WTC11 (cell line): ENCODE measurements at places on chromosomes 11 and 22. TPM values are rescaled to one million over a fixed set of nuclear protein-coding genes. Genes with fewer than 3 reads are reported as not detected.

DNA sequence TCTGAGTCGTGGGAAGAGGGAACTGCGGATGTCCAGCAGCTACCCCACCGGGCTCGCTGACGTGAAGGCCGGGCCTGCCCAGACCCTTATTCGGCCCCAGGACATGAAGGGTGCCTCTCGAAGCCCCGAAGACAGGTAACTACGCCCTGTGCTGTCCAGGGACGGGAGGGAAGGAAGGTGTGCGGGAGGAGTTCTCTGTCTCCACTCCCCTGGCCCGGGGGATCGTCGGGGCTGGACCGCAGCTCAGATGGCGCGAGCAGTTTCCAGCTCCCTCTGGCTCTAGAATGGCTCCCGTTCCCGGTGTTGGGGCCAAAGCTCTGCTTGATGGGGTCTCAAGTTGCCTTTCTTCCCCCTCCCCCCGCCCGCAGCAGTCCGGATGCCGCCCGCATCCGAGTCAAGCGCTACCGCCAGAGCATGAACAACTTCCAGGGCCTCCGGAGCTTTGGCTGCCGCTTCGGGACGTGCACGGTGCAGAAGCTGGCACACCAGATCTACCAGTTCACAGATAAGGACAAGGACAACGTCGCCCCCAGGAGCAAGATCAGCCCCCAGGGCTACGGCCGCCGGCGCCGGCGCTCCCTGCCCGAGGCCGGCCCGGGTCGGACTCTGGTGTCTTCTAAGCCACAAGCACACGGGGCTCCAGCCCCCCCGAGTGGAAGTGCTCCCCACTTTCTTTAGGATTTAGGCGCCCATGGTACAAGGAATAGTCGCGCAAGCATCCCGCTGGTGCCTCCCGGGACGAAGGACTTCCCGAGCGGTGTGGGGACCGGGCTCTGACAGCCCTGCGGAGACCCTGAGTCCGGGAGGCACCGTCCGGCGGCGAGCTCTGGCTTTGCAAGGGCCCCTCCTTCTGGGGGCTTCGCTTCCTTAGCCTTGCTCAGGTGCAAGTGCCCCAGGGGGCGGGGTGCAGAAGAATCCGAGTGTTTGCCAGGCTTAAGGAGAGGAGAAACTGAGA lies 1.4 kb downstream of the ADM start:
- peaks cover 51% of the 10 kb centered on the region for H3K27me3 ChIP-seq
- DNase-seq: peak; percentile 65
- H3K4me1 ChIP-seq: peaks cover 43% of the 10 kb centered on the region
- peaks cover 8% of the 10 kb centered on the region for H3K36me3 ChIP-seq
- peak overlapping the region; percentile 97 for H3K4me3 ChIP-seq
- H3K27ac ChIP-seq: peak overlapping the region; percentile 86

DNA sequence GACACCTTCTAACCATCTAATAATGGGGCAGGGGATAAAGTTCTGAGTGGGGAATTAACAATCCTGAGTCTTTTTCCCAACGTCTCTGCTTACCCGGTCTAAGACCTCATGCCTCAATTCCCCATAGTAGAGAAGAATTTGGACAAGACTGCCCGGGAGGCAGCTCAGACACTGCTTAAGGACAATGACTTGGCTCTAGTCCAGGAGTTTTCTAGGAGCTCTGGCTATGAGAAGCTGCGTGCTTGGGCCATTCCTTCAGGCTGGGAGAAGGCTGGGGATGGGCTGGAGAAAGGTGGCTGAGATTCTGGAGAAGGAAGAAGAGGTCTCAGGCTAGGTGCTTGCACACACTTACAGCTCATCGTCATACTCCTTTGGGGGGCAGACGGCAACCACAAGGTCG lies 19.8 kb upstream of the ABCC8 start:
- H3K27me3 ChIP-seq: peaks cover 2% of the 10 kb centered on the region; the same call in 1 of the 2 replicates
- H3K4me1 ChIP-seq: 0 out of 2 replicates have a peak, but pooled peaks cover 2% of the 10 kb centered on the region
- H3K36me3 ChIP-seq: no peaks in the 10 kb centered on the region
- no peak overlapping the region for H3K27ac ChIP-seq
- no peak for DNase-seq
- H3K4me3 ChIP-seq: no peak overlapping the region

DNA sequence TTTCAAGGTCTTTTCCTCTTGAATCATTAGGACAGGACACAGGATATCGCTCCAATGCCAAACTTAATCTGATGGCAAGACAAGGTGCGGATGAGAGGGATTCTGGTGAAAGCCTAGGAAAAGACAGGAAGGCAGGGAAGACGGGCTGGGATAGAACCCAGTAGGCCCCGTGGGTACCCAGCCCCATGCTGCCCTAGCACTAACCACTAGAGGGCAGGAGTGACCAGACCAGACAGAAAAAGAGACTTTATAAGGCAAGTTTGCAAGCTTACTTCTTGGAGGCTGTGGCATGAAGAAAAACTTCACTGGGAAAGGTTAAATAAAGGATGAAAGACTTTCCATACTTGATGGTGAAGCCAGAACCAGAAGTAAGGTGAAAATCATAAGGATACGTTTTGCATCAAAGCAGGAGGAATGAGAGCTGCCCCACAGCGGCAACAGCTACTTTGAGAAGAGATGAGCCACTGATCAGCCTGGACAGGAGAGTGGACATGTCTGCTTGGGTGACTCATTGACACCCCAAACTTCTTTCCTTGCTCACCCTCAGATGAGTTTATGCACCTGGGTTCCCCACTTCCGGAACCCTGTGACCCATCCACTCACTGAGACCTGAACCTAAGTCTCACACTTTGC lies 39.8 kb downstream of the SYN3 start:
- H3K27me3 ChIP-seq: no peaks in the 10 kb centered on the region
- peak; percentile 87 for DNase-seq
- H3K36me3 ChIP-seq: no peaks in the 10 kb centered on the region
- H3K4me1 ChIP-seq: peaks cover 13% of the 10 kb centered on the region

DNA sequence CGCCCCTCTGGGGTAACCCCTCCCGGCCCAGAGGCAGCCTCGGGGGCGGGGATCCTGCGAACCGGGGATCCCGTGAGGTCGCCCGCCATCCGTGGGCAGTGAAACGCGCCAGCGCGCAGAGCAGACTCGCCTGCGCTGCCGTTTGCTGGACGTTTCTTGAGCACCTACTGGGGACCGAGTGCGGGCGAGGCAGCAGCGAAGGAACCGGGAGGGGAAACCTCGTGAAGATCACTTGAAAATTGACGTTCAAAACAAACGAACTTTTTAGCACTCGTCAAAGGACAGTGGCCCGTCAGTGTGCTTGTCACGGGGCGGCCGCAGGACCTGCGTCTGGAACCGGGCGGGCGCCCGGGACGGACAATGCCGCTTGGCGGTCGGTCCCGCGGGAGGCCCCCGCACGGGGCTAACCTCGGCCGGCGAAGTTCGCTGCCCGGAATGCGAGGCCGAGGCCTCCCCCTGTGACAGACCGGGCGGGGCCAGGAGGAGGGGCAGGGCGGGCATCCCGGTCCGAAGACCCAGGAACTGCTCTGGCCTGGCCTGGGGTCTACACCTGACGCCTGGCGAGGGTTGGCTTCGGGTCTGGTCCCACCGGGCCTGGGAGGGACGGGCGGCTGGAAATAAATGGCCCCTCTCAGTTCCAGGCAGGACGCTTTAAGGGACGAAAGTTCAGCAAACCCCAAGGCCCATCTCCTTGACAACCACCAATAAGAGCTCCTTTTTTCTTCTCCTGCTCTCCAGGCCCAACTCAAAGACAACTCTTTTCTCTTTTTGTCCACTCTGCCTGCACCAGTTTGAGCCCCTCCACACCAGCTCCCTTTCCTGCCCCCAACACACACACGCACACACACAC lies 723 bp upstream of the SCUBE1 start:
- no peaks in the 10 kb centered on the region for H3K36me3 ChIP-seq
- peak overlapping the region; percentile 59 for H3K4me3 ChIP-seq
- peaks cover 52% of the 10 kb centered on the region for H3K27me3 ChIP-seq
- DNase-seq: peak; percentile 69

GRCh38 chr11:61413496-61413895 lies 16.3 kb downstream of the CPSF7 start:
- H3K4me1 ChIP-seq: no peaks in the 10 kb centered on the region
- no peak for DNase-seq
- H3K27me3 ChIP-seq: no peaks in the 10 kb centered on the region
- no peak overlapping the region for H3K4me3 ChIP-seq
- H3K36me3 ChIP-seq: peaks cover 87% of the 10 kb centered on the region

GRCh38 chr11:2444821-2445745 lies at the start of gene KCNQ1:
TSS of gene KCNQ1 (plus strand) at chr11:2445008. CDS start at chr11:2445099, 91 bp downstream.
- H3K27ac ChIP-seq: no peak within 1 kb of the TSS
- no peaks in the 10 kb centered on the region for H3K36me3 ChIP-seq
- peaks cover 3% of the 10 kb centered on the region for H3K4me1 ChIP-seq
- H3K27me3 ChIP-seq: peaks cover 86% of the 10 kb centered on the region

IGSF22 gene
- total RNA-seq: 0.32 to 0.64 TPM (median 0.52 TPM) in 3 replicates

MGAT3 gene
- total RNA-seq: 10.3 to 11.4 TPM (median 11.4 TPM) in 3 replicates

OR56B1 gene
- 0.09 to 0.17 TPM (median 0.11 TPM) in 3 replicates for total RNA-seq

NDUFA6 gene
- 84.6 to 90.8 TPM (median 85.9 TPM) in 3 replicates for total RNA-seq

MAPK8IP1 gene
- 31.6 to 34.1 TPM (median 32.4 TPM) in 3 replicates for total RNA-seq
